ENCODE measurements at places on chromosomes 1 and 21. TPM values are rescaled to one million over a fixed set of nuclear protein-coding genes. Genes with fewer than 3 reads are reported as not detected.

The TRPM2 gene
- 1.9 TPM for polyA plus RNA-seq

The ZNF124 gene
- 5.6 TPM for polyA plus RNA-seq

The EDN2 gene
- polyA plus RNA-seq, result not detected

The UBL4B gene
- polyA plus RNA-seq, result not detected

The OR2L5 gene
- not detected for polyA plus RNA-seq

DNA sequence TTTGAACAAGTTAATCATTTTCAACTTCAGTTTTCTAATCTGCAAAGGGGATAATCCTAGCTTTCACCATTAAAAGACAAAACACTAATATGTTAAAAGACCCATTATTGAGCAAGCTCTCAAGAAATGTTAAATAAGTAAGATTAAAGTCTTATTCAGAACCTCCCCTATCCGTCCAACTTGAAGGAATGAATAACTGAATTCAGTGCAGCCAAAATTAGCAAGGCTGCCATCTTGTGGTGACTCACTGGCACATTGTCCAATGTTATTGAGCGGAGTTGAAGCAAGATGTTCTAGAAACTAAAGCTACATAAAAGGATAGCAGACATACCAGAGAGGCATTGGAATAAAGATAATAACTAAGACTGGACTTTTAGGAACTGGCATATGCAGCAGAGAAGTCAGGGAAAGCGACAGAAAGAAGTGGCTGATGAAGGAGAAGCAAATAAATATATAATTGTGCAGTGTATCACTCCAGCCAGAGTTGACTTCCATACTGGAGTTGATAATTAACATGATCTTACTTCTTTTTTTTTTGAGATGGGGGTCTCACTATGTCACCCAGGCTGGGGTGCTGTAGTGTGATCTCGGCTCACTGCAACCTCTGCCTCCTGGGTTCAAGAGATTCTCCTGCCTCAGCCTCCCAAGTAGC, 8.2 kb upstream of the CAP1 start:
- DNase-seq, result peak; percentile 66

DNA sequence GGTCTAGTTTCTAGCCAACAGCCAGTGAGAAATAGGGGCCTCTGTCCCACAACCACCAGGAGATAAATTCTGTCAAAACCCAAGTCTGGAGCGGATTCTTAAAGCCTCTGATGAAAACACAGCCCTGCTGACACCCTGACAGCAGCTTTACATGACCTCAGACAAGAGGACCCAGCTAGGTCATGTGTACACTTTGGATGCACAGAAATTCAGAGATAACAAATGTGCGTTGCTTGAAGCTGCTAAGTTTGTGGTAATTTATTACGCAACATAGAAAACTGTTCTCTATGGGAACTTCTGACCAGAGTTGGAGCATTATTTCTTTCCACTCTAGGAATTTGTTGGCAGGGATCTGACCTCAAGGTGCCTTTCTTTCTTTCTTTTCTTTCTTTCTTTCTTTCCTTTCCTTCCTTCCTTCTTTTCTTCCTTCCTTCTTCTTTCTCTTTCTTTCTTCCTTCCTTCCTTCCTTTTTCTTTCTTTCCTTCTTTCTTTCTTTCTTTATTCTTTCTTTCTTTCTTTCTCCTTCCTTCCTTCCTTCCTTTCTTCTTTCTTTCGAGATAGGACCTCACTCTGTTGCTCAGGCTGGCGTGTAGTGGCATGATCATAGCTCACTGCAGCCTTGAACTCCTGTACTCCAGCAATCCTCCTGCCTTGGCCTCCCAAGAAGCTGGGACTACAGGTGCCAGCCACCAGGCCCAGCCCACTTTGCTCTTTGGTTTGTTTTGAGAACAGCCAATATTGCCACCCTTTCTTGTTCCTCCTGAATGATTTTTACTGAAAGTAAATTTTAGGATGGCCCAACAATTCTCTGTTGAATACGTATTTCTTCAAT, 14.9 kb upstream of the HMGCS2 start:
- peak; percentile 49 for DNase-seq

DNA sequence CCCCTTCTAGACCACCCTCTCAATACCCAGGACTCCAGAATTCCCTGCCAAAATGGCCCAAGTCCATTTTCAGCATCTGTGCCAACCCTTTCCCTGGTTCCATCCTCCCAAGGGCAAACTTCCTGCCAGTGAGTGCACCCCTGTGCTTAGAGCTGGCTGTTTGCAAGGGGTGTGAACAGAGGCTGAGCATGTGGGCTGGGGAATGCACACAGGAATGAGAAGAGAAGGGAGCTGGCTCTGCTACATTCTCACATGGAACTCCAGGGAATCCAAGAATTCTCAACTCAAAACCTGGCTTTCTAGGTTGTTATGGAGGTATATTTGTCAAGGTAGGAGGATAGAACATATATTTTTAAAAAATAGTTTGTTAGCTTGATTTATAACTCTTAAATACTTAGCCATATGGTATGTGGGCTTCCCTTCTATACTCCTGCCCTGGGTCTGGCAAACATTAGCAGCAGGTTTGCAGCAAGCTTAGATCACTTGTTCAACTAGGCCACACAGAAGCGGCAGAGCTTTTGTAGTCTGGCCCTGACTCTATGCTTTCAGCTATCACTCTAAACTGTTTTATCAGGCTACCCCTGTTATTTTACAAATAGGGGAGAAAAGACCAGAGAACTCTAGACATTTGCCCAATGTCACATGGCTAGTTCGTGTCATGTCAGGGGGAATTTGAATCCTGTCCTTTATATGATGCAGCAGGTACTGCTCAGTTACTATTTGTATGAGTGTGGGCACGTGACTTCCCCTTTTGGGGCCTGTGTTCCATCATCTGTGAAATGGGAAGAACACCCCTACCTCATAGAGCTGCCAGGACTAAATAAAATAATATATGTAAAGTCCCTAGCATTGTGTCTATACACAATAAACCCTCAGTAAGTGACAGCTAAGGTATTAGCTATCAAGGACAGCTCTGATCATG, 8.1 kb upstream of the STMN1 start:
- no peak for DNase-seq

DNA sequence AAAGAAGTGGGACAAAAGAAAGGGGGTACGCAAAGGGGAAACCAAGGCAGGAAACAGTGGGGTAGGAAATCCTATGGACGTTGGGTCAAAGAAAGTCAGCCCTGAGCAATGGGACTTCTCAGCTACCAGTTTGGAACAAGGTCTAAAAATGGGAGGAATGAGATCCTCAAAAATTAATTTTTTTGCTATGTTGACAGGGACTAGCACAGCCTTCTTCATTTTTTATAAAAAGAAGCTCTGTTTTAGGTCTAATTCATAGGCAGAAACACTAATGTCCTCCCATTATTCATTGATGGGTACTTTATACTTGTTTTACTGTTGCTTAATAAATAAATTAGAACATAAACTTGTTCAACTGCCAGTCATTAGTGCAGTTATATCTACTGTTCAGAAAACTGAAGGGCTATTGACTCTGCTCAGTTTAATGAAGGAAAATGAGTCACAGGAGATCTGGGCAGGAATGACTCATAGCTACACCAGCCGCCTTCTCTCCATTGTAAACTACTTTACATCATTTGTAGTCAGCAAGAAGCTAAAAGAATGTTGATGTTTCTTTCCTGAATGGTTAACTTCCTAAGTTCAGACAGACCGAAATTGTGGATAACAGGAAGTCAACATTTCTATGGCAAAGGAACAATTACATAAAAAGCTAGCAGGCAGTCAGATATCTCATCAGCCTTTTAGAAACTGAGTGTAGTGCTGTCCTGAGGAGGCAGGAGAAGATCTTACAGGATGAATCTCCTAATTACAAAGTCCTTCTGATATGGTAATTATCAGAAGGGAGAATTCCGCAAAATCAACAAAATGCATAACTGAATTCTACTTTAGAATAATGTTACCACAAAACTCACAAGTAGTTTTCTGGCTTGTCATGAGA, 356.4 kb upstream of the PKN2 start:
- peak; percentile 46 for DNase-seq

GRCh38 chr1:222561656-222562055, 13.8 kb upstream of the HHIPL2 start:
- DNase-seq, result no peak

DNA sequence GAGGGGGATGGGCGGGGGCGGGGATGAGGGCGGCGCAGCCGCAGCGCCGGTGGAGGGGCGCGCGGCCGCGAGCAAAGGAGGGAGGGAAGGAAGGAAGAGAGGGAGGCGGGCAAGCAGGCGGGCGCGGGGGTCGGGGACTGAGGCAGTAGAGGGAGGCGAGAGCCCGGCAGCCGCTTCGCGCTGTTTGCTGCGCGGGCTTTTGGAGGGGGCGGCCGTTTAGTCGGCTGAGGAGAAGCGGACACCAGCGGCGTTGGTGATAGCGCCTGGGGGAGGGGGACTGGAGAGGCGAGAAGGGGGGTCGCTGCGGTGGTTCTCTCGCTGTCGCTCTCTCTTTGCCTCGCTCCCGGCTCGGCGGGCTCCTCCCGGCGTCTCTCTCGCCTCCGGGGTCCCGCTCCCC, at the start of gene HS2ST1:
HS2ST1 (plus strand) TSS at position 35 of the 397 bp plus-strand sequence.
- no peak for DNase-seq

DNA sequence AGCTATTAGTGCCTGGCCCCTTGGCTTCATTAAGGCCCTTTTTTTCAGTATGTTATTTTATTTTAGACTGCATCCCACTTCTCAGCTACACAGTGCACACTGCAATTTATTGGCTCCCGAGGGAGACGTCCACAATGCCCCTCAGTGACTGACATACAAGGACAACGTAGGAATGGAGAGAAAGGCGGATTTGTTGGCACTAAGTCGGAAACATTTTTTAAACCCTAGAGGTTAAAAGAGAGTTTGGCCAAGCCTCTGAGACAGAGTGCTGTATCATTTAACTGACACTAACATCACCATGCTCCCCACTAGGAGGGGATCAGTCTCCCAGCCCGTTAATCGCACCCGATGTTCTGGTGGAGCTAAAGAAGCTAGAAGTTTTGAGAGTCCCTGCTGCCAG, 45.7 kb upstream of the FOXD3 start:
- DNase-seq, result no peak

DNA sequence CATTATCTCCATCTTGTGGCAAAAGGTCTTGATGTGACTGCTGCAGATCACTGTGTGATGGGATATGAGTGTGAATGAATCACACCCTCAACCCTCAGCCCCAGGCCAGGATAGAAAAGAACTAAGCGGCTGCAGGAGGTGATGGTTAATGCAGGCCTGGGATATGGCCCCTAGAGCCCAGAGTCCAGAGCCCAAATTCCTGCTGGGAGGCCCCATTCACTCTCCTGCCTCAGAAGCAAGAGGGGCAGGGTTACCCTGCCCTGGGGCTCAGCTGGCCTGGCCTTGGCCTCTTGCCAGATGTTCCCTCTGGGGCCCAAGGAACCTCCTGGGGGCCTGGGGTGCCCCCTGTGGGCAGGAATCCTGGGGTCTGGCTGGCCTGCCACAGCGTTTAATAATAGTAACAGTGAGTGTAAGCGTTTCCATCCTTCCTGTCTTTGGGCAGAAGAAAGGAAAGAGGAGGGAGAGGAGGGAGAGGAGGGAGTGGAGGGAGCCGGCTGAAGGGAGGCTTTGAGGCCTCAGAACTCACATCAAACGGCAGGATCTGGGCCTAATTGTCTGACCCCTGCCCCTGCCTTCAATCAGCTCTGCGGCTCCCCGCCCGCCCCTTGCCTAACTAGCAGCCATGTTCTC, 26.2 kb downstream of the DMAP1 start:
- DNase-seq, result peak; percentile 60

- DNase-seq, result no peak
Measured at GRCh38 chr21:26918323-26919079, 48.4 kb downstream of the ADAMTS5 start.

Data from muscle of leg (tissue), 16 donors.